ENCODE measurements at places on chromosomes 11 and 22.
A peak's percentile ranks its signal among the peaks of the same experiment; 100 is the strongest.

- no peak for DNase-seq
Observed at GRCh38 chr11:71183878-71184277, 68.5 kb downstream of the SHANK2 start.

DNA sequence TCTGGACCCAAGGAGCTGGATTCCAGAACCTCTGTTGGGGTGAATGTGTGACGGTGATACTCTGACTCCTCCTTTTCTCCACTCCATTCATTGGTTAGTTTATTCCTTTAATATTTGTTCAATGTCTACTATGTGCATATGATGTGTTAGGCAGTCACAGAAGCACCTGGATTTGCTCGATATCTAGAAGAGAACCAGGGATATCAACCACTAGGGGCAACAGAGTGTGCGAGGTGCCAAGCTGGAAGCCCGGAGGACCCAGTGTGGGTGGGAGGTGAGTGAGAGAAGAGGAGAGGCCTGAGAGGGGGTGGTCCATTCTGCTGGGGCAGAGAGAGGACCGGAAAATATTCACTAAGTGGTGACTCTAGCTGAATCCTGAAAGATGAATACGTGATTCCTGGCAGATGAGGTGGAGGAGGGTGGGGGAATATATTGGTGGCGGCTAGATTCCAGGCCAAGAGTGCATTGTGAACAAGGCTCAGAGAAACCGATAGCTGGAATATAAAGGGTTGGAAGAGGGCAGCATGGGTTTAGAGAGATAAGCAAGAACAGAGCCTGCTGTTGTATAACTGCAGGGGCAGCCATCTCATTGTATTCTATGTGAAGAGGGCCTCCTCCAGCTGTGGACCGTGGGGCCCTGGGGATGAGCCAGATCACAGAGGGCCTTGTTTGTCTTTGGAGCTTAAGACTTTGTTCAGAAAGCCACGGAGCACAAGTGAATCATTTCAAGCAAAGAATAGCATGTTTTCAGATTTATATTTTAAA, 6.9 kb upstream of the TIMP3 start:
- DNase-seq: no peak

DNA sequence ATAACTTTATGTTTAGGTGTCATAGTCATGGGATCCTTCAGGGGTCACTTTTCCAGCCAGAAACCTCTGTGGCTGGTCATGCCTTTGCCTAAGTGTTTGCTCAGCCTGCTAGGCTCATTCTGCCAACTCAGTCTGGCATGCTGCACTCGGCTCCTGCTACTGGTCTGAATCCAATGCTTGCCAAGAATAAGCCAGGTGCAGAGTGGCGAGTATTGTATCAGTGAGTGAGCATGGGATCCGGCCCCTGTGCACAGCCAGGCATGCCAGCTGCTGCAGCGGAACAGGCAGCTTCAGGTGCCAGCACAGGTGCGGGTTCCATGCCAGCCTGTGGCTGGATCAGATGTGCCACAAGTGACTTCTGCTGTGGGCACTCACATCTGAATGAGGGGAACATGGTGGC, 1269.3 kb upstream of the CNTN5 start:
- DNase-seq: no peak

GRCh38 chr11:100957499-100957898, 172.1 kb downstream of the PGR start:
- no peak for DNase-seq

- no peak for DNase-seq
Observed at GRCh38 chr11:23688411-23688810, 808.4 kb upstream of the LUZP2 start.

DNA sequence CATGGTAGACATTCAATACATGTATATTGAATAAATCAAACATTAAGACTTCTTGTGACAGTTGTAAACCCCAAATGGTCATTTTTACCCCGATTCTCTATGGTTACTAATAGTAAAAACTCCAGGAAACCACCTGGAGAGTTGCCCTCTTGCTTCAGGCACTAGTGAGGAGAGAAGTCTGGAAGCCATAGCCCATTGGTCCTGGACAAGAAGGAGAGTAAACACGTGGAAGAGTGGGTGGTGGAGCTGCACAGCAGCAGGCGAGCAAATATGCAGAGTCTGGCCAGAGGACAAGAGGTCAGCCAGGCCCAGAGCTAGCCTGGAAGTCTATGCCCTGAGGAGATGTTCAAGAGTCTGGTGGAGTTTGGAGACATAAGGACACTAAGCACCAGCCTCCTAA, 17.7 kb downstream of the DCHS1 start:
- no peak for DNase-seq

DNA sequence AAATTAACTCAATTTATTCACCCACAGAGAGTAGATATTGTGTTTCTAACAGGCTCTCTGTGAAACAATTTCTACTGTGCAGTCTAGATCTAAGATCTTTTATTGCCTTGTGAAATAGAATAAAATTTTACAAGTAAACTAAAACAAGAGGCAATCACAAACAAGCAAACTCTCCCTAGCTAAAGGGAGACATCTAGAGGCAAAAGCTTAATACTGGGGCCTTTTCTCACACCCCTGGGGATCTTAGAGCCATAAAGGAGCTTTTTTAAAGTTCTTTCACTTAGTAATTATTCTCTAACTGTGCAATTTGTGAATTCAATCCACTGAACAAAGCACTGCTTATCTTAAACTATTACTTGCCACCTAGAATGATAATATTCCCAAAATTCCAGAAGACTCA, 19.7 kb downstream of the ALG9 start:
- no peak for DNase-seq

DNA sequence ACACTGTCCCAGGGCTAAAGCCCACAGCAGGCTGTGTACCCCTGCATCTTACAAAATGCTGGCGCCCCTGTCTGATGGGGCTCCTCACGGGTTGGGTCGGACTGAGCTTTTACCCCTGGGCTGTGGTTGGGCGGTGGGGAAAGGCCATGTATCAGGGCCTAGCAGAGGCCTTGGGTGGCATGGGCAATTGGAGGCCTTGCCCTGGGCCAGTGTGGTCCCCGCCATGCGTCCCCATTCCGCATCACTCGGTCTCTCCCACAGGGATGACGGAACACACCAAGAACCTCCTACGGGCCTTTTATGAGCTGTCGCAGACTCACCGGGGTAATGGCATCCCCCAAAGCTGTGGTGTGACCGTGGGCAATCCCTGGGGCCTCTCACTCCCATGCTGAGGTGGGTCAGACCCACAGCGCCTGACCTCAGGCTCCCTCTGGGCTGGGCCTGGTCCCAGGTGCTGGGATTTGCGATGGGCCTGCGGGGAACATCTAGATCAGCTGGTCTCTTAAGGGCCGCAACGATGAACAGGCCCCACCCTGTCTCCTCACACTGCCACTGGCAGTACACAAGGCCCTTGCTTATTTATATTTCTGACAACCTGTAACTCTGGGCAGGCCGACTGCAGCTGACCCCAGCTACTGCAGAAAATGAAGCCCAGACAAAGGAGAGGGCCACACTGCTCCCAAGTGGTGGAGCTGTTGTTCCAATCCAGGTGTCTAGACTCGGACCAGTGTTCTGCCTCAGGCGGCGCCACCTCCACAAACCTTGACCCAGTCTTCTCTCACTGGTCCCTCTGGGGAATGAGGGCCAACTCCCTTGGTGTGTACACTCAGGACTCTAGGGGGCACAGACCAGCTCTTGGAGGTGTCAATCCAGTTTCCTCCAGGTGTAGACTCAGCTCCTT, 12.3 kb downstream of the SLC16A8 start:
- no peak for DNase-seq

- no peak for DNase-seq
Observed at GRCh38 chr11:3616721-3617460, 24.9 kb downstream of the ART5 start.

DNA sequence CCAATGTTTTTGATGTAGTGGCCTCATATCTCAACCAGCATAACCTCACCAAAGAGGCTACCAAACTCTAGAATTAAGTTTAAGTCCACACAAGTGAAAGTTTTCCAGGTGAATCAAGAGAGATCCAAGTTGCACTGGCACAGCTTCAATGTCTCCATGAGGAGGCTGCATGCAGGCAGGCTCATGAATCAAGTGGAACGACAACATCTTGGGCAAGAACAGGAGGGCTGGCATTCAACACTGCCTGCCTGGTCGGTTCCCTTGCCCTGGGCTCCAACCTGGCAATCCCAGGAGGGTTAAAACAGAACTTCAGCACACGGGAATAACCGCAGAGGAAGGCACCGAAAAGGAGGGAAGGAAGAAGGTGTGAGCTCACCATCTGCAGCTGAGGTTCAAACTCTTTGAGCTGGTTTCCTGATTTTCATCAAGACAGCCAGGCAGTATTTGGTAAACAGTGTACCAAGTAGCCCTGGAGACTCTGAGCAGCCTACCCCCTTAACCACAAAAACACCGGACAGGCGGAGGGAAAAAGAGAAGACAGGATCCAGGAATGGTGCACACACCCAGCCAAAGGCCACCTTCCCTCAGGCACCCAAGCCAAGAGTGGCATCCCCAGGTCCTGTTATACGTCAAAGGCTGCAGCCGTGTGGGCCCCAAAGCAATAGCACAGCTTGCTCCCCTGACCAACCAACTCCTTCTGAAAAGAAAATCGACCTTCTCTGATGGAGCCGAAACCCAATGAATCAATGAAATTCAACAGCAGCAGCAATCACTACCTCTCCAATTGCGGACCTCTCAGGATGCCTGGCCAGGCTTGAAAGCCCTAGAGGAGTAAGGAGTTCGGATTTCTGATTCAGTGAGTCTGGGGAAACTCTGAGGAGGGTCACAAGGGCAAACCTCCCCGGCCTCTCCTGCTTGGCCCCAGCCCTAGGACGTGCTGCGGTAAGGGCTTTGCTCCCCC, 1.3 kb downstream of the PACSIN2 start:
- DNase-seq: no peak

- DNase-seq: no peak
Observed at GRCh38 chr11:77203901-77204753, 76.1 kb downstream of the MYO7A start.

DNA sequence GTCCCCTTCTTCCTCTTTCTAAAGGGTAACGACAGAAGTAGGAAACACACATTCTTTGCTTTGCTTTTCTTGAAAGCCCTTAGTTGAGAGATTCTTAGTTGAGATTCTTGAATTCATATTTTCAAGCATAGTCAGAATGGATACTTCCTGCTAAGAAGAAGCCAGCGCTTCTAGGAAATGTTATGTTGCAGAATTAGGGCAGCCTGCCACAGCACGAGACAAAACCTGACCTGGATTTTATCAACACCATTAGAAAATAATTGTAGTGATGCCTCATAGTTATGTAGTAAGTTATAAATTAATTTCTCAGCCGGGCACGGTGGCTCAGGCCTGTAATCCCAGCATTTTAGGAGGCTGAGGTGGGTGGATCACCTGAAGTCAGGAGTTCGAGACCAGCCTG, 37.9 kb upstream of the NUP160 start:
- DNase-seq: peak; percentile 50

GRCh38 chr11:57249384-57250319, 12.6 kb upstream of the APLNR start:
- DNase-seq: no peak

DNA sequence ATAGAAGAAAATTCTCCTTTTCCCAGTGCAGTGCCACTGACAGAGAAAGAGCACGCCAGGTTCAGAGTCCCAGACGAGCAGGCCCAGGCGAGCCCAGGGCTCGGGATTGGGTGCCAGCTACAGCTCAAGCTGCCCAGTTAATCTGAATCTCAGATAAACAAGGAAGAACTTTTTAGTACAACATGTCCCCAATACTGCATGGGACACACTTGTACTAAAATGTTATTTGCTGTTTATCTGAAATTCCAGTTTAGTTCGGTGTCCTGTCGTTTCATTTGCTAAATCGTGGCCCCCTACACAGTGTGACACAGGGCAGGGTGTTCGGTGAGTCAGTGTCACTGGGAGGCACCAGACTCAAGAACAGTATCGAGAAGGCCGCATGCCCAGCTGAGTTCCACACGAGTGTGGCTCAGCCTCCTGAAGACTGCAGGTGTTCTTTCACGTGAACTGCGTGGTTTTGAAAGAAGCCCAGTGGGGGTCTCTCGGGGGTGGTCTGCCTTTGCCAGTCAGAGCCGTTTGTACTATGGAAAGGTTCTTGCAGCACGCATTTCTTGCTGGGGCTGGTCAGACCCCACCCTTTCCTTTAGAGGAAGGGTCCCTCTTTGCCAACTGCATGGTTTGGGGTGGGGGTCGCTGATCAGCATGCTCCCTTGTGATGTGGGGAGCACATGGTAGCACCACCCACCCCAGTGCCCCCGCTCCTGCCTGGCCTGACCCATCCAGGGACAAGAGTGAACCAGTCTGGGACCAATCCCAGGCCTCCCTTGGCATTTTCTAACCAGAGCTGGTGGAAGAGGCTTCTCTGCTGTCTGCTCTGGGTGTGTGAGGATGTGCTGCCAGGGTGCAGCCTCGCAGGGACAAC, 115.6 kb upstream of the B3GAT1 start:
- no peak for DNase-seq

GRCh38 chr11:85752201-85752889, 58.6 kb downstream of the SYTL2 start:
- DNase-seq: no peak

GRCh38 chr11:81278991-81279390, 1454.7 kb downstream of the FAM181B start:
- DNase-seq: no peak

GRCh38 chr11:46942172-46942571, 5.6 kb downstream of the CSTPP1 start:
- DNase-seq: no peak

GRCh38 chr11:47716692-47717091, 1.5 kb upstream of the AGBL2 start:
- DNase-seq: no peak

- no peak for DNase-seq
Observed at GRCh38 chr11:69094111-69094914, 45.6 kb downstream of the TPCN2 start.

DNA sequence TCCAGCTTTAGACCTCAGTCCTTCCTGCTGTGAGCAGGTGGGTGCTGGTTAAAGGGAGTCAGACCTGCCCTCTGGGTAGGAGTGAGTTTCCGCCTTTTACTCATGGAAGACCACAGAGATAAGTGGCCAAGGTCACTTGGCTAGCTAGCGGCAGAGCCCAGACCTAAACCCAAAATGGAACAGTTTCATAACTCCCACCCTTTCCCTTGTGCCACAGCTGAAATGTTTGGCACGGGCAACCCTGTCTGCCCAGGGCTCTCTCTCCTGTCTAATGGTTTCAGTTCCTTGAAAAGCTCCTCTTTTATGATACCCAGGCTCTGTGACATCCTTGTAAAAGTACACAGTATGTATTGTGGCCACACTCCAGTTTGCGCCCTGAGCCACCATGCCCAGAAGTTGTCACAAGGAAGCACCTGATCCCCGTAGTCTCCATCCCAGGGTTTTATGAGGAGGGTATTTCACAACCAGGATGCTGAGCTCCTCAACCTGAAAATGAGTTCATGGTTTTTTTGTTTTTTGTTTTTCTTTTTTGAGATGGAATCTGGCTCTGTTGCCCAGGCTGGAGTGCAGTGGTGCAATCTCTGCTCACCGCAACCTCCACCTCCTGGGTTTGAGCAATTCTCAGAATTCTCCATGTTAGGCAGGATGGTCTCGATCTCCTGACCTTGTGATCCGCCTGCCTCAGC, 5.1 kb downstream of the MB start:
- no peak for DNase-seq

- no peak for DNase-seq
Observed at GRCh38 chr11:18633256-18634139, 644 bp downstream of the SPTY2D1 start.

DNA sequence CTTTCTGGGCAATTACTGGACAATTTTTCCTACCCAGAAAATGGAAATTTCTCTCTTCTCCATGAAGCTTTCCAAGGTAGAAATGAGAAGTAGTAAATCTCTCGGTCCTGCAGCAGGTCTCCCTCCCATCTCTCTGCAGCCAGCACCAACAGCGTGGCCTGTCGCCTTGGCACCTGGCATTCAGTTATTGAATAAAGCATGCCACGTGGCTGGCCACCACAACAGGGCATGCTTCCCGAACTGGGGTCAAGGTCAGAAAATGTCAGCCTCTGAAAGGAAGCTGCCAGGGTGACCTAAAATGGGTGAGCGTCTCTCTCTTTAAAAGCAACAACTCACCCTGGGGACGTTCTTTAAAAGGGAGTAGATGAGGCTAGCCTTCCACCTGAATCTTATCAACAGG, 14.0 kb downstream of the CACNG2 start:
- DNase-seq: no peak
